Hepatocyte (in vitro differentiated cells): ENCODE measurements at places on chromosomes 2 and 18. TPM values are rescaled to one million over a fixed set of nuclear protein-coding genes. Genes with fewer than 3 reads are reported as not detected.

GRCh38 chr18:40356168-40356567, 1598.9 kb upstream of the PIK3C3 start:
- no peak for DNase-seq

DNA sequence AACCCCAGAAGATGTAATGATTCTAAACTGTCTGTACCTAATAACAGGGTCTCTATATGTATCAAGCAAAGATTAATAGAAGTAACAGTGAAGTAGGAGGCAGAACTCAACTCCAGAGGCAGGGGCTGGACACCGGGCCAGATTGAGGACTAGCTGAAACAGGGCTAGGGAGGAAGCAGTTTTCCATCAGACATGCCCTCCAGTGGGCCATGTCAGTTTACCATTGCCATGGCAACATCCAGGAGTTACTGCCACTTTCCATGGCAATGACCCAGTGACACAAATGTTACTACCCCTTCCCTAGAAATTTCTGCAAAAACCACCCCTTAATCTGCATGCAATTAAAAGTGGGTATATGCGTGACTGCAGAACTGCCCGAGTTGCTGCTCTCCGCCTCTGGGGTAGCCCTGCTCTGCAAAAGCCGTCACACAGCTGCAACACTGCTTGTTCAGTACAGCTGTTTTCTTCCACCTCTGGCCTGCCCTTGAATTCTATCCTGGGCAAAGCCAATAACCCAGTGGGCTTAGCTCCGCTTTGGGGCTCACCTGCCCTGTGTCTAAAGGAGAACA, 58.7 kb downstream of the TMEM18 start:
- no peak for DNase-seq

Gene PPM1G
- polyA plus RNA-seq = 65.7 and 71.0 TPM in 2 replicates

Gene CRYGD
- polyA plus RNA-seq = 0.47 and 0.85 TPM in 2 replicates

GRCh38 chr2:235576337-235576910, 82.6 kb downstream of the AGAP1 start:
- no peak for DNase-seq

Gene UPP2
- polyA plus RNA-seq = not detected in 2 replicates

Gene RIOK3
- polyA plus RNA-seq = 53.9 and 57.5 TPM in 2 replicates

Gene EMILIN1
- 109 and 128 TPM in 2 replicates for polyA plus RNA-seq

DNA sequence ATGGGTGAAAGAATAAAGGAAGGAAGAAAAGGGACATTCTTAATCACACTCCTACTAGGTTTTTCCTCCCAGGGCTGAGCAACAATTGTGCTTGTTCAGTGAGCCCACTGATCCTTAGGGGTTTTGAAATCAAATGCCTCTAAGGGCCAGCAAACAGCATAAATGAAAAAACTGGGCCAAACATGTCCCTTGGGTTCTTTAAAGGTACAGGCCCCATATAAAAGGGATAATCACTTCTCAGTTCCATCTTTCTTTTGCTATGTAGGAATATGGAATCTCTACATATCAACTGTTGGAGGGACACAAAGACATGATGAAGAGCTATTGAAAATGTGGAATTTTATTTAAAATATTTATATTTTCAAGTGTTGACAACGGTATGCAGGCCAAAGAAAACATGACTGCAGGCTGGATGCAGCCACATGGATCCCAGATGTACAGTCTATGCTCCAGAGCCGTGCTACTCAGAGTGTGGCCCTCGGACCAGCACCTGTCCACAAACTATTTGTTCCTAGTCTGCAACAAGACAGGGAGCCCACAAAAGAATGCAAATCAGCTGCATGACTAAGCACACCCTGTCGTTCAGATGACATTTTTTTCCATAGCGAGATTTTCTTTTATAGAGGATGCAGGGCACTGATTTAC, 110.0 kb downstream of the CDH20 start:
- no peak for DNase-seq

DNA sequence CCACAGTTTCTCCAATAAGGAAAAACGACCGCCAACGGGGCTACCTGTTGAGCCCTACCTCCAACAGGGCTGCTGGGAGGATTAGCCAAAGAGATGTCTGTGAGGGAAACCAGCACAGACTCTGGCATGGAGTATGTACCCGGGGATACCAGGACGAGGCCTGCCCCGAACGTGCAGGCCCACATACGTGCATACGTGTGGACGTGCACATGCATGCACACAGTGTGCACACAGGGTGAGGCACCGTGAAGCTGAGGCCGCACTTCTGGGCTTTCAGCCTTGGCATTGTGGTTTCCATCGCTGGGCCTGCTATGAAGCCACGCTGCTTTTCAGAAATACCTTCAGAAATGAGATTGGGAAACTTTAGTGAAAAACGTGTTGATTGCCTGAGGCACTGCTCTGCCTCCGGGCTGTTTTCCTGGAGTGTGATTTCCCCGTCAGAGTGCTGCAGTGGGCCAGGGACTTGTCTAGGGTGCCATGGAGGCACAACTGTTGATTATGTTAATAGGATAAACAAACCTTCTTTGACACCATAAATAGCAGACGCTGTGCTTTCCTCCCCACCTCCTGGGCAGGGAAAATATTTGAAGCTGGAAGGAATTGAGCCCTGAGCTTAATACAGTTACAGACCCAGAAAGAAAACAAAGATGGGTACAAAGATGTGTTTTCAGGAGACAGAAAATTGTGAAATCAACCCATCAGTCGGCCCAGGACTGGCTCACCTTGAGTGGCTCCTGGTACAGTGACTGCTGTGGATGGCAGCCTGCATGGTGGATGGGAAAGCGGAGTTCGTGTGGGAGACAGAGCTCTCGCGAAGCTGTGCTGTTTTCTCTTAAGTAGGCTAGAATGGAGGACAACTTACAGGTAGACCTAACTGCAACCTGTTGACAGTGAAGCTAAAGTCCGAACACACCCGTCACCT, 182.3 kb downstream of the FAM210A start:
- DNase-seq = no peak

Gene VSNL1
- 9.4 and 16.0 TPM in 2 replicates for polyA plus RNA-seq

DNA sequence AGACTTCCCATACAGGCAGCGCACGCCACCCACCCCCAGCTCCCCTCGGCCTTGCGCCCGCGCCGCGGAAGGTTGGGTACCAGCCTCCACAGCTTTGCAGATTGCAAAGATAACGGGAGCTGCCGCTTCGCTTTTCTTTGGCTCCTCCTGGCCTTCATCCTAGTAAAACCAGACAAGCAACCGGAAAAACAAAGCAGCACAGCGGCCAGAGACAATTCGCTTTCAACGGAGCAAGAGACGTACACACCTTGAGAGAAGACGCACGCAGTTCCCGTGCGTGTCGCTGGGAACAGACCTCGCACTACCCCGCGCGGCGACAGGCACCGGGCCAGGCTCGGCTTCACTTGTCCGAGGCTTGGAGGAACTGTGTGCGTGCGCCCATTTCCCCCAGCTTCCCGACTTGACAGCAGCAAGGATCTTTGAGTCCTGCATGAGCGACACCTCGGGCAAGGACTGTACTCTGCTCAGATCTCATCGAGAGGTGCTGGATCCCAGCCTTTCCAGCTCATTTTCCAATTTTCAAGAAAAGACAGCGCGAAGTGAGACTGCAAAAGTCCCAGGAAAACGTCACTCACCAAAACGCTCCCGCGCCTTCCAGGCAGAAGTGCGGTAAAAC, 964 bp downstream of the ZBTB7C start:
- no peak for DNase-seq

GRCh38 chr2:196939371-196939770, 12.9 kb upstream of the PGAP1 start:
- no peak for DNase-seq

DNA sequence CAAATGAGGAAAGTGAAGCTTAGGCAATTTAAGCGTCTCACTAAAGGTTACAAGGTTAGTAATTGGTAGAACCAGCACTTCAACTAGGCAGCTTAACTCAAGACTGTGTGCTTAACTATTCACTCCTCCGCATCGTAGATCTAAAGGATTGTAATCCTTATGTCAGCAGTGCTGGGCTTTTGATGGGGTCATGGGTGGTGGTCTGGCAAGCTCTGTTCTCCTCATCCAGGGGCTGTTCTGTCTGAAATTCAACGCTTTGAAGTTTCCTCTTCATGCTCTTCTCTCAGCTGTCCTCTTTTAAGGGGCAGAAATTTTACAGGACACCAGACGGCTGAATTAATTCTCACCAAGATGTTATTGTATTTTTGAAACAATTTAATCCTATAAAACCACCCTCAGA, 165.5 kb upstream of the FAM98A start:
- DNase-seq = no peak

Gene IL1R1
- polyA plus RNA-seq = 46.4 and 49.6 TPM in 2 replicates

- DNase-seq = peak; percentile 16
Measured at GRCh38 chr2:98702858-98703620, 27.9 kb downstream of the MGAT4A start.

Gene TMEM200C
- polyA plus RNA-seq = 2.4 and 3.4 TPM in 2 replicates

DNA sequence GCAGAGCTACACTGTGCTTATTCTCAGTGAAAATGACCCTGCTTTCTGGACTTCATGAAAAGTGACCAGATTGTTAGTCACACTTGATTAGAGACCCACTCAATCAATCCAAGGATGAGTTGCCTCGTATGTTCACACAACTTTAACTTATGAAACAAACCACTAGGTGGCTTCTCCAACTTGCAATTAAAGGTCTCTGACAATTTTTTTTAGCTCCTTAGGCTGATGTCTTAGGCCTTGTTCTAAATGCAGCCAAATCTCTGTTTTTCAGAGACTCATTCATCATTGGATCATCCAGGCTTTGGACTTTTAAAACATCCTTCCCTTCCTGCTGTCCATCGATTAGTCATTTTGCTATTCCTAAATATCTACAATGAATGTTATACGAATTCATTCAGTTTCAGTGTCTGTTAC, 63.4 kb downstream of the MREG start:
- DNase-seq = peak; percentile 49

GRCh38 chr2:240469239-240469636, 33.8 kb downstream of the GPC1 start:
- peak; percentile 4 for DNase-seq

DNA sequence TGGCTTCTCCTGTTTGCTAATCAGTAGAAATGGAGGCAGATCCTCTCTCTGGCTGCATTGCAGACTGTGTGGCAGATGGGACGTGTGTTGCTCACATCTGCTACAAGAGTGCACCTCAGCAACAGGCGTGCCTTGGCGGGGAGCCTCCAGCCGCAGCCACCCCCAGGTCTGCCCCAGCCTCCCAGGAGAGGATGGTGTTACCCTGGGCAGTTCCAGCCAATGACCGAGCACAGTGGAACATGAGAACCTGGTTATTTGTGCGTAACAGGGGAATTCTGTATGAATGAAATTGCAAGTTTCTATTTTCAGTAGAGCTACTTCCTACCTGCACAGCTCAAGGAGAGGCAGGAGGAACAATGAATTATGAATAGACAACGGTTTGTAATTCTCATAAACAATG, 130.6 kb upstream of the CBLN2 start:
- no peak for DNase-seq

DNA sequence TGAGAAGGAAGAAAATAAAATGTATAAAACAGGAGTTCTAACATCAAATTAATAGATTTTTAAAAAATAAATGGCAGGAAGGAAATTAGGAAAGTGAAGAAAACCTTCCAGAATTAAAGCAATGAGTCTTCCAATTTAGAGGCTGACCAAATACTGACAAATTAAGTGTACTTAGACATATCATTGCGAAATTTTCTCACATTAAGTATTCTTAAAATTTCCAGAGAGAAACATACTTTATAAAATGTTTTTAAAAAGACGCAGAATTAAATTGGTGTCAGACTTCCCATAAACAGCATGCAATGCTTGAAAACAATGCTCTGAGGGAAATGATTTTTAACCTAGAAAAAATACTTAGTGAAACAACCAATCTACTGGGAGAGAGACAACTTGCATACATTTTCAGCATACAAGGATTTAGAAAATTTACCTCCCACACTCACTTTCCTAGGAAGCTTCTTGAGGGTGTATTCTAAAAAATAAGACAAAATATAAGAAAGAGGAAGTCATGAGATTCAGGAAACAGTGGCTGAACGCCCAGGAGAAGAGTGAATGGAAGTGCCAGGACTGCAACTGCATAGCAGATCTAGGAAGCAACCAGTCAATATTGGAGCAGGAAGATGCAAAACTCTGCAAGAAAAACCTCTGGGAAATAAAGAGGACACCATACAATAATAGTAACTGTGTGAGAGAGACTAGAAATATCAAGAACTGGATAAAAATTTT, 339.9 kb downstream of the ADCYAP1 start:
- DNase-seq = no peak

Gene CHAC2
- 2.1 and 3.8 TPM in 2 replicates for polyA plus RNA-seq

DNA sequence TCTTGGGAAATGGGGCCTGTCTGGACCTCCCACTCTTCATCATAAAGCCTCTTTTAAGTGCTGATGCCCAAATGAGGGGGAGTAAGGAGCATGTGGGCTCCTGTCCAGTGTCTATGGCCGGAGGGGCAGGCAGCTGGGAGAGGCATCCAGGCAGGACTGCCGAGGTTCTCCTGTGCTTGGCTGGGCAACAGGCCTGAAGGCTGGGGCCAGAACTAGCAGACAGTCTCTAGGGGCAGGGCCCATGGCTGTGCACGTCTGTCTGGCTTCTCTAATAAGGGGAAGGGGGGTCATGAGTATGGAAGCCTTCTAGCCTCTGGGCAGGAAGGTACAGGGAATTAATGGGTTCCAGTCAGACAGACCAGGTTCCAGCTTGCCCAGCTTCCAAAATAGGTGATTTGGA, 128.6 kb downstream of the SMAD2 start:
- DNase-seq = no peak

DNA sequence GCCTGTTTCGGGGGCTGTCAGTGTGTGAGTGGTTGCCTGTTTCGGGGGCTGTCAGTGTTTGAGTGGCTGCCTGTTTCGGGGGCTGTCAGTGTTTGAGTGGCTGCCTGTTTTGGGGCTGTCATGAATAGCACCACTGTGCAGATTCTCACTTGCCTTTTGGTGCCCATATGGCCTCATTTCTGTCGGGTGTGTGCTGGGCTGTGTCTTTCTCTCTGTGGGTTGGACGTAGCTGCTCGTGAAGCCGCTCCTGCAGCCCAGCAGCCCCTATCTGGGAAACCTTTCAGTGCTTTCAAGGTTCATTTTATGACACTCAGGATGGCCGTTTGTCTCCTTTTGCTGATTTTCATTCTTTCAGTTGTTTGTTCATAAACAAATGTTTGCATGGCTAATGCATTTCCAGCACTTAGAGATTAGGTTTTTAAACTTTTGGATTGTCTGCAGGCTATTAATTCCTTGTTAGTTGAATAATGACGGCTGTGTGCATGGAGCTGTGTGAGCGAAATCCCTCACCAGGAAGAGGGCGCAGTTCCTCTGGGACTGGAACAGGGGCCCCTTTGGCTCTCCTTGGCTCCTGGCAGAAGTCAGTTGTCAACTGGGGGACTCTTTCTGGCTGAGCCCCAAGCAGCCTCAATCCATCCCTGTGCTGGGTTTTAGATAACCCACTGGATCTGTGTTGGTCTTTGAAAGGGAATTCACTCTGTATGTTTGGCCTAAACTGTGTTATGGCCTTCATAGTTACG, 10.8 kb downstream of the AGAP1 start:
- DNase-seq = no peak

DNA sequence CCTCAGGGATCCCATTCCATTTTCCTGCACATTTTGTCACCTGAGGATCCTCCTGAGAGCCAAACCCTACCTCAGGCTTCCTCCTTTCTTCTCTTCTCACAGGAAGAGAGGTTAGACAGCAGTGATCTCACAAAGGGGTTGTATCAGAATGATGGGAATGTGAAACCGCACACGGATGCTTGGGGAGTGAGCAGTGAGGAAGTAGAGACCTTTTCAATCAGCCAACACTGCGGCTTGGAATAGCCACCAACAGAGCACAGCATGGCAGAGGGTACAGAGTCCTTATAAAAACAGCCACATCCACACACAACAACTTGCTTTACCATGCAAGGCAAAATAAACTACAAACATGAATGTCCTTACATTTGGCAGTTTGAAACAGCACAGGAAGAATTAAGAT, 8.7 kb downstream of the TMEM182 start:
- no peak for DNase-seq

- peak; percentile 49 for DNase-seq
Measured at GRCh38 chr2:196170213-196170605, 1.2 kb downstream of the STK17B start.
